Retinal pigment epithelial cell (primary cell): ENCODE measurements at places on chromosomes 16 and 17.

DNA sequence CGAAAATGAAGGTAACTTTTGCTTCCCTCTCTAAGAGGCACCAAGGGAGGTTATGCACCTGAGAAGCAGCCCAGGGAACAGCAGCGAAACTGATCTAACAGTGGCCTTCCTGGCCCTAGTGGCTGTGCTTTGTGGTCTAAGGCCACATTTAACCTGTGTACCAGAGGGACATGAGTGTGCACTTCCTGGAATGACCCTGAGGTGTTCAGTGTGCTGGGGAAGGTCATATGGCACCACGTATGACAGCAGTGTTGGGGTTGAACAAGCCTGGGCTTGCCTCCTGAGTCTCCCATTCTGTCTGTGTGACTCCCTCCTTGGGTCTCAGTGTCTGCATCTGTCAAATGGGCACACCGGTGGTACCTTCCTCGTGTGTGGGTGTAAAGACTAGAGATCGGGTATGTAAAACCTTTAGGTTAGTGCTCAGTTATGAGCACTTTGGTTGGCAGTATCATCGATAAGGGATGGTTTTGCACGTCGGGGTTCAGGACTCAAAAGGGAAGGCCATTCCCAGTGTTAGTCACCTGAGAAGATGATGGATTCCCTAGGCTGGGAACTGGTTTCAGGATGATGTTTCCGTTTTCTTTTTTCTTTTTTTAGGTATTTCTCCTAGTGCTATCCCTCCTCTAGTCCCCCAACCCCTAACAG is 31.9 kb downstream of the PLCG2 start:
- no peak for DNase-seq

GRCh38 chr17:28407130-28407973 is 1.3 kb upstream of the SLC46A1 start:
- no peak for DNase-seq

DNA sequence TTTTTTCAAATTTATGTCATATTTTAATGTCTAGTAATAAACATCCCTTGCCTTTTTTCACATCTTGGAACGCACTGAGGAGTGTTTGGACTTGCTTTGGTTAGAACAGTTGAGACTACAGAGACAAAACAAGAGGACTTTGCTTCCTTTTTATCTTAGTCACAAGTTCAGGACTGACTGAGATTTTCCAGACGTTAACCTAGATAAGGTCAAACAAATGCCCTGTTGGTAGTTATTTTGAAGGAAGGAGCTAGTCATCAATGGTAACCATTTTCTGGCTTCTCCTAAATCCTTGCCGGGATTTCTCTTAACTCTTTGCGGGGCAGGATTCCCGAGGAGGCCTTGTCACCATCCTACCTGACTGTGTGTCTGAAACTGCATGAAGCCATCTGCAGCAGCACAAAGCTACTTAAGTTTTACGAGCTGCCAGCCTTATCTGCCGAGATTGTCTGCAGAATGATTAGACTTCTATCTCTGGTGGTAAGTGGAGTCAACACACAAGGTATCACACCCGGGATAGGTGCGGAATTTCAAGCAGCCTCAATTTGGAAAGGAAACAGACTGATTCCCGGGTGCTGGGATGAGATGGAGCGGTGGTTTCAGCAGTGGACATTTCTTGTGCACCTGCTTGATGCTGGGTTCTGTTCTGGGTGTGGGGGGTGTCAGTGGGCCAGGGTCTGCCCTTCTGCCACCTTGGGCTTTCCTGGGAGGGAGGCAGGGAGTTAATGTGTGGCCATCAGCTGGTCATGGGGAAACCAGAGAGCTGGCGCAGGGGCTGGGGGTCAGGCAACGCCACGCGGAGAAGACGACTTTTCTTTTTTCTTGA is 48.3 kb downstream of the RNF213 start:
- no peak for DNase-seq

GRCh38 chr16:81237282-81237681 is 1.2 kb upstream of the BCO1 start:
- DNase-seq = peak; percentile 87

- DNase-seq = peak; percentile 24
Measured at GRCh38 chr16:69796285-69797118, 34.4 kb downstream of the WWP2 start.

GRCh38 chr16:24639769-24640168 is 89.7 kb upstream of the TNRC6A start:
- DNase-seq = no peak

DNA sequence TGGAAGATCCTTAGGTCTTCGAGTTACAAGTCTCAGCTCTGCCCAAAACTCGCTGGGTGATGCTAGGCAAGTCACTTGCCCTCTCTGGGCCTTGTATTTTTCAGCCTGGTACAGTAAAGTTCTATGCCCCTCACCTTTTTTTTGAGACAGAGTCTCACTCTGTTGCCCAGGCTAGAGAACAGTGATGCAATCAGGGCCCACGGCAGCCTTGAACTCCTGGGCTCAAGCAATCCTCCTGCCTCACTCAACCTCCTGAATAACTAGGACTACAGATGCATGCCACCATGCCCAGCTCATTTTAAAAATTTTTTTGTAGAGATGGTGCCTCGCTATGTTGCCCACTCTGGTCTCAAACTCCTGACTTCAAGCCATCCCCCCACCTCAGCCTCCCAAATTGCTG is 3.8 kb downstream of the MYH11 start:
- DNase-seq = no peak

GRCh38 chr17:81948635-81949378 is 1.8 kb upstream of the MYADML2 start:
- DNase-seq = no peak

DNA sequence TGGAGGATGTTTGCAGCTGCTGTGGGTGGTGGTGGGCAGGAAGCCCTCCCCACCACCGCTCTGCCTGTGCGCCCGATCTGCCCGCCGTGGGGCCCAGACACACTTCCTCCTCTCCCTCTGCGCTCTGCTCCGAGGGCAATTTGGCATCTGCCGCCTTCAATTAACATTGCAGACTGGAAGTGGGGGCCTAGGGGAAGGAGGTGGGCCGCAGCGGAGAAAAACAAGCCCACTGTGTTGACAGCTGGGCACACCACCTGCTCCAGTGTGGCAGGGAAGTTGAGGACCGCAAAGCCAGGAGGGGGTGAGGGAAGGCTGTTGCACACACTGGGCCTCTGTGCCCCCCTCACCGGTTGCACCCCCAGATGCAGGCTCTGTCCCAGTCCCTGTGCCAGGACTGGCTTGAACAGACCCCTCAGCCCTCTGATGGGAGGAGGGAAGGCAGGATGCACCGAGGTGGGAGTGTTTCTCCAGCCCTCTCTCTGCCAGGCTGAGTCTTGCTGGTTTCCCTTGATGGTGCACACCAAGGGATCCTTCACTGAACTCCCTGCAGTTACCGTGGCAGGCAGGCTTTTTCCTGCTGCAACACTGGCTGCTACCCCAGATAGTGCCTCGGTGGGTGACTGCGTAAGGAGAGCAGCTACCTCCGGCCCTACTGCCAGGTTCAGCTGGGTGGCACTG is 72.8 kb upstream of the MED9 start:
- no peak for DNase-seq

DNA sequence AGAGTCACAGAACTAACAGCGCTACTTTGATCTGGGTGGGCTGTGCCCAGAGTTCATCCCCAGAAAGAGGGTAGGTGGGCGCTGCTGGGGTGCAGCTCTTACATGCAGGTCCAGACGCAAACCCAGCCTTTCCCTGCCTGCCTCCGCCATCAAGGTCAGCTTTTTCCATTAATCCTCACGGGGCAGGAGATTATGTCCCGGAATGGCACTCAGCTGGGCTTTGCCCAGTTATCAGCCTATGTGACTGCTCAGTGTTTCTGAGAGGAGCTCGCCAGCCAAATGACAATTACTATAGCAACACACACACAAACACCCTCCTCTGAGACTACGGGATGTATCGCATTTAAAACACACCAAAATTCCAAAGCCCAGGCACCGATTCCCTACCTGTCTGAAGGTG is 20.1 kb downstream of the GLYR1 start:
- peak; percentile 53 for DNase-seq

- no peak for DNase-seq
Measured at GRCh38 chr16:55284718-55285099, 39.3 kb upstream of the IRX6 start.

- no peak for DNase-seq
Measured at GRCh38 chr16:88538366-88539060, 31.7 kb upstream of the ZC3H18 start.

DNA sequence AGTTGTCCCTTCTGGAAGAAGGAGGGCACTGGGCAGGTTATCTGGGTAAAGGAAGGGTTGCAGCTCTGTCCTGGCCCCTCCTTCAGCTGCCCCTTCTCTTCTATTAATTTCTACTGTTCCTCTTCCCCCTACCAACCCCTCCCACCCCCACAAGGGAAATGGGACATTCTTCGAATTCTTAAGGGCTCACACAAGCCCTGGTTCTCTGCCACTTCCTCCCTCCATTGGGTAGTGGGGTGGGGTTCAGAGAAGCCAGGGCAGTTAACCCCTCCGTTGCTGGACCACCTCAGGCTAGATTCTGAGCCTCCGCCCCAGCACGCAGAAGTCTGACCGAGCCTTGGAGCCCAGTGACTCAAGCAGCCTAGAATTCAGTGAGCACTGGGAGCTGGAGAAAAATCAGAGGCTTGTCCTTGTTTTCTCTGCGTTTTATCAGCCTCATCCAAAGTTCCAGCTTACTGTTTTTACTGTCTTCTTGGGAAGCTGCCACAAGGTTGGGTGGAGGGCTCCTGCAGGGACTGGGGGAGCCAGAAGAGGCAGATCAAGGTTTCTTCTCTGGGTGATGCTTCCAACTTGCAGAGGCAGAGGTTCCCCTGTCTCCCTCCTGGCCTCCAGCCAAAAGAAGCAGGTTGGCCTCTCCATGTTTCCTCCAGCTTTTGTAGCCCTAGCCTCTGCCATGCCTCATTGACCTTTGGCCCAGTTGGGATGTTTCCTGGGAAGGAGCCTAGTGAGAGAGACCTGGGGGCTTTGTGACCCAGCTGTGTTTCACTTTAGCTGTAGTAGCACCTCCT is 10.2 kb downstream of the LASP1 start:
- peak; percentile 87 for DNase-seq

- no peak for DNase-seq
Measured at GRCh38 chr17:47945529-47946508, 4.4 kb downstream of the PNPO start.

DNA sequence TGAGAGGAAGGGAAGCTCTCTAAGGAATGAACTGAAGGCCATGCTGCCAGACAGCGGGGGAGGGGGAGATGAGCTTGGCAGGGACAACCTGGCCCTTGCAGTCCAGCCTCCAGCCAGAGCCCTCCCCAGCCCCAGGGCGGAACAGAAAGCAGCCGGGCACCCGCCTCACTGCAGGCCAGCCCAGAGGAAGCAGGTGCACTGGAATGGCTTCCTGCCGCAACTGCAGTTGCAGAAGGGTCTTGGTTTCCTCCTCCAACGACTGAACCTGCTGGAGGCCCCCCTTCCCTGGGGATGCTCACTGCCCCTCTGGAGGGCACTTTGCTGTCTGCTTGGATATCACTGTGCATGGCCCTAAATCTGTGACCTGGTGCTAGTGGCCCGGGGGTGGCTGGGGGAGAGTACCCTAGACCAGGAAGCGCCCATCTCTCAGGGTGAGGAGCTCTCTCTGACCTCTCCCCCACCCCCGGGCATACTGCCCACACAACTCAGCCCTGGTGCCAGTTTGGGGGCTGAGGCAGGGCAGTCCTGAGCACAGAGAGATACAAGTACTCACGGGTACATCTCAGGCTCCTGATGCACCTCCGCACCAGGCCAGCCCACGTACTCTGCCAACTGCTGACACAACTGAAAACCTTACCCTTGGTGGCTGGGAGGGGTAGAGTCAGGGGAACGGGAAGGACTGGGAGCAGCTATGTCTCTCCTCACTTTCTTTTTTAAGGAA is 41.1 kb downstream of the MYO18A start:
- no peak for DNase-seq

DNA sequence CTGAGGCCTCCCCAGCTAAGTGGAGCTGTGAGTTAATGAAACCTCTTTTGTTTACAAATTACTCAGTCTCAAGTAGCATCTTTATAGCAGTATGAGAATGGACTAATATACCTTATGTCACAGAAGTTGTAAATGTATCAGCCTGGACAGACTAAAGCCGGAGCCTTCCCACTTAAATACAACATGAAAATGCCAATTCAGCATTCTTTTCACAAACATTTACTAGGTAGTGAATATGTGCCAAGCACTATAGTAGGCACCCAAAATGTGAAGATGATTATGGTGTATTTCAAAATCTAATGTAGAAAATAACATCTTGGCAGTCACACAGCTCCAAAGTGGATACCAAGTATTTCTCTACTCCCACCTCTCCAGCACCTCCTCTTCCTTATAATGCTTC is 693.0 kb downstream of the KCNJ2 start:
- no peak for DNase-seq

- no peak for DNase-seq
Measured at GRCh38 chr17:17156107-17156506, 50.0 kb downstream of the PLD6 start.

DNA sequence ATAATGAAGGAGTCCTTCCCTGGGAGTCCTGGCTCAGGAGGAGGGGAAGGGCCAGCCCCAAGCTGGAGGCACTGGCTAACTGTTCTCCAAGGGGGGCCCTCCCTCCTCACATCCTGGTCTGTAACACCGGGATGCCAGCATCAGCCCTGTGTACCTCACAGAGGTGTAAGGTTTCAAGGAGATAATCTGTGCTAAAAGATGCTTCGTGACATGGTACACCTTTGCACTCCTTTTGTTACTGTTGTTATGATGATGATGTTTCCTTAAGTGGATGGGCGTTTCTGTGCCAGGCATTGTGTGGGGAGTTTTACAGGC is 236.7 kb upstream of the TNRC6C start:
- DNase-seq = no peak

DNA sequence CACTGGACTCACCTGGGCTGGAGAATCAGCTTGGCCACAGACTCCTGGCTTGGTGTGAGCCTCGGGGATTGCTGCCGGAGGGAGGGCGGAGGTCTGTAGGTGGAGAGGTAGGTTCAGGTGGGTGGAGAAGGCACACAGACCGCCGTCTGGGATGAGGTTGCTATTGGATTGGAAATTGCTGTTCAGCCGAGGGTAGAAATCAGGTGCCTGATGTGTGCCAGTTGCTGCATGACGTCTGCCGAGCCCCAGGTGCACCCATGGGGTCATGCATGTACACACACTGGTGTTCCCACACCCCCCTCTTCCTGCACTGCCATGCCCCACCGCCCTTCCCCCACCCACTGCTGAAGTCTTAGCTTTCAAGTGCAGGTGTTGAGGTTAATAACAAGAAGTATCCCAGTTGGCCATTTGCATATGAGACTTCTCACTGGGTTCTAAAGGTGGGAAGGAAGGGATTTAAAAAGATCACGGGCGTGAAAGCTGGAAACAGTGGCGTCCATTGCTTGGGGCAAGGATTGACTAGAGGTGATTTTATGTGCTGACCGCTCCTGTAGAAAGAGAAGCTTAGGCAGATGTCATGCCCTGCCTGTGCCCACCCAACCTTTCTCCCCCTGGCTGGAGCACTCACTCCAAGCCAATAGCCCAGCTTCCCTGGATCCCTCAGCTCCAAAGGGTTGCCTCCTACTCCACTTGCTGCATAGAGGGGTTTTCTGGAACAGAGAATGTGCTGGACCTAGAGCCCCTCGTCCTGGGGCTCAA is 193.6 kb downstream of the CCDC182 start:
- no peak for DNase-seq

- DNase-seq = no peak
Measured at GRCh38 chr17:72697602-72698146, 394.8 kb downstream of the SLC39A11 start.

- DNase-seq = no peak
Measured at GRCh38 chr17:61556224-61557188, 34.5 kb downstream of the NACA2 start.

GRCh38 chr17:46930051-46930450 is 7.1 kb downstream of the GOSR2 start:
- no peak for DNase-seq

GRCh38 chr16:24988593-24989338 is 26.4 kb downstream of the ARHGAP17 start:
- DNase-seq = no peak
